ENCODE measurements at places on chromosomes 1 and 21.

DNA sequence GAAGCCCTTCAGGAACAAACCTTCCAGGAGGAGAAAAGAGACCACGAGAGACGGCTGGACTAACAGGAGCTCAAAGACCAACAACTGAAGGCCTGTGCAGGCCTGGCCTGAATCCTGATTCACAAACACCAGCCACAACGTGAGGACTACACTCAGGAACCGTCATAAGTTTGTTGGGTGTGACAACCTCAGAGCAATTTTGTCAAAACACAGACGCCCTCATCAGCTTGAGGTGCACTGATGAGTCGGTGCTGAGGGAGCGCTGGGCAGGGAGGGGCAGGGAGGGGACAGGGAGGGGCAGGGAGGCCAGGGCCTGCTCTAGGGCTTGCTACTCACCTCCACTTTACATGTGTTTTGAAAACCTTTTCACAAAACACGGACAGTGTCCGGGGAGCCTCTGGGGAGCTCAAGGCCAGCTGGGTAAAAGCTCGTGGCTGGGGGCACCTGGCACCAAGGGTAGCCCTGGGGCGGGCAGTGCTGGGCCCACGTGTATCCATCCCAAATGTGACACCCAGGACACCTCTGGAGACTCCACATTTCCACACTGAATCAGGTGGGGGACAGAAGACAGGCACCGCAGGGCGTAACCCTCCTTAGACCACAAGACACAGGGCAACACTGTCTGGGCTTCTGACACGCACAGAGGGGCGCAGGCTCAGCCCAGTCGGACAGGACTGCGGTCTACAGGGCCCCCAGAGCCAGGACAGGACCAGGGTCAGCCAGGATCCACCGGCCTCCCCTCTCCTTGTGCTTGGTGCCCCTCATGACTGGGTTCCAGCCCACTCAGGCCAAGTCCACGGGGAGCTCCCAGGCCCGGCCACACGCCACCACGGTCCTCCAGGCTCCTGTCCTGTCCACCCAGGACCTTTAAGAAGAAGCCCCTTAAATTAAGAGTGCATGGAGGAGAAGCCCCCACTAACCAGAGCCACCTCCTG lies 16.5 kb downstream of the LSS start:
- no peak for DNase-seq

- peak; percentile 24 for DNase-seq
Observed at GRCh38 chr1:41662765-41663437, 178.4 kb upstream of the EDN2 start.

GRCh38 chr1:187477535-187477934 lies 648.8 kb downstream of the PLA2G4A start:
- DNase-seq, result no peak

DNA sequence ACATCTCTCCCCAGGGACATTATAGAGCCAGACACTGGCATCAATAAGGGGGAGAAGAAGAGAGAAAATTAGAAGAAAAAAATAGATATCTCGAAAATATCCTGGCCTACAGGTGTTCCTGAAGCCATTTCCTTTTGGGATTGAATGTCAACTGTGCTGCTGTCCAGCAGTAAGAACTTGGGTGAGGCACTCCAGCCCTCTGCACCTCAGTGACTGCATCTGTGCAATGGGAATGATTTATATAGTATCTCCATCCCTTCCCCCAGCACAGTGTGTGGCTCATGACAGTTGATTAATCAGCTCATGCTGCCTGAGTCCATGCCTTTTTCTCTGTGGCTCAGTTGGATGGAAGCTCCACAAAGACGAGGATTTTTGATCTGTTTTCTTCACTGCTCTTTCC lies 74.1 kb upstream of the TINAGL1 start:
- no peak for DNase-seq

GRCh38 chr1:181508486-181509165 lies 25.3 kb downstream of the CACNA1E start:
- DNase-seq, result no peak

DNA sequence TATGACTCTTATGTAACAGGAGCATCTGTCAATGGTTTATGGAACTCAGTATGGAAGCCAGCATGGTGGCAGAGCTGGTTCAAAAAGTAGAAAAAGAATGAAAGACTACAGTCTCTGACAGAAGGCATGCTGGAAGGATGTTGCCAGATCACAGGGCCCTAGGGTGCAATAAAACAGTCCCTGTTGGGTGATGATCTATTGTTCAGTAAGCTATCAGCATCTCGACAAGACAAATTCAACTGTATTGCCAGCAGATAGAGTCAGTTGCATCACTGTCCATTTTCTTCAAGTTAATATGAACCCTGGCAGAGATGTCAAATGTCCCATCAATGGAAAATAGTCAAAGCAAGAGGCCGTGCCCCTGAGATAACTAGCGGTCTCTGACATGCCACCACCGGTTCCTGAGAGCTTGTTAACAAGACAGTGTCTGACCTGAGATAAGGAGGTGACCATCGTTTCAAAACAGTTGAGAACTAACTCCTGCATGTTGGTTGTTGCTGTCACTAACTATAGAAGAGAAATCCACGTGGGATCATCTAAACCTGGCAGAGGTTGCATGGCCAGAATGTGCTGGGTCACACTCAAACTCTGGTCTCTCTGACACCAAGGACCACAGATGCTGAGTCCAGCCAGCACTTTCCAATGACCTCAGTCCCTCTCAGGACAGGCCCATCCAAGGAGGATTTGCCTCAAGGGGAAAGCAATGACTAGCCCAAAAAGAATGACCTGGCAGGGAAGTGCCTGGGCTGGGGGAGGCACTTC lies 125.9 kb downstream of the RIPK4 start:
- DNase-seq, result no peak

DNA sequence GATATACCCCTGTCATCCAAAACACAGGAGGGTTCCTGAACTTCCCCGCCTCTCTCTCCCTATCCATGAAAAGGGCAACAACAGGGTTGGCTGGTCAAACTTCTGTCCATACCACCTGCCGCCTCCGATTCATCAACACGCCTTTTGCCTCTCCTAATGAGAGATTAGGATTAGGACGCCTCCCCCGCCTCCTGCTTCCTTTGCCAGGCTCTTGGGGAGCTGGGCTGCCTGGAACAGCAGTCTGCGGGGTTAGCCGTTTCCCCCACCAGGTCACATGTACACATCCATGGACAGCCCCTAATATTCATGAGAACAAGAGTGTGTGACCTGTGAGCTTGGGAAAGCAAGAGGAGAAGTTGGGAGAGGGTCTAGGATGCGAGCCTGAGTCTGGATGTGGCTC lies 2.3 kb upstream of the OPTC start:
- DNase-seq, result no peak

GRCh38 chr1:244735404-244735803 lies 82.5 kb downstream of the DESI2 start:
- peak; percentile 81 for DNase-seq

DNA sequence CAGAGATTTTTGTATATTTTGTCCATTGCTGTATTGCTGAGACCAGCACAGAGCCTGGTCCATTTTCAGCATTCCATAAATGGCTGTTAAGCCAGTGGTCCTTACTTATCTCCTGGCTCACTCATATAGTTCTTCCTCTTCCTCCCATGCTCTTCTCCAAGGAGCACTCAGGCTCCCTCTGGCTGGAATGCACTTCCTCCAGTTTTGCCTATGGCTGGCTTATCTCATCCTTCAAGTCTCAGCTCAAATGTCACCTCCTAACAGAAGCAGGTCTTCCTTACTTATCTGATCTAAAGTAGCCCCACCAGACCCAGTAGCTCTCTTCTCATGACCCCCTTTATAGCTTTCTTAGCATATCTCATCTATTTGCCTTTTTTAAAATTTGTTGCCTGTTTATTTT lies 146.9 kb downstream of the SLC30A10 start:
- no peak for DNase-seq

- peak; percentile 20 for DNase-seq
Observed at GRCh38 chr1:9957726-9958125, 14.5 kb downstream of the NMNAT1 start.

GRCh38 chr1:153775458-153776327 lies 486 bp downstream of the SLC27A3 start:
- peak; percentile 88 for DNase-seq

DNA sequence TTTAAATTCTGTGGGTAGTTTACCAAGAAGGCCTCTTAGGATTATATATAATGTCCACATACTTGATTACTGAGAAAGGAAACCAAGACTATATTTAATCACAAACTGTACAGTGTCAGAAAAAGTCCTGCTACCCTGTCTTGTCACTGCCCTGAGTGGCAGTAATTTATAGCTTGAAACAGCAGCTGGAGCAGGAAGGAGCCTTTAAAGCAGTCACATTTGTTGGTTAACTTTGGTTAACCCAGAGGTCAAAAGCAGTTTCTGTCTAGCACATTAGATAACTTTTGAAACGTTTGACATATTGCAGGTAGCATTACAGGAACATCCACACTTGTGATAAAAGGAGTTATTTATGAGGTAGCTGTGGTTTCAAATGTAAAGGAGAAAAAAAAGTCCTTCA lies 161.7 kb downstream of the ROR1 start:
- no peak for DNase-seq

GRCh38 chr1:36080236-36080635 lies 3.7 kb upstream of the TEKT2 start:
- DNase-seq, result no peak

- peak; percentile 16 for DNase-seq
Observed at GRCh38 chr1:167599957-167600581, 30.0 kb upstream of the RCSD1 start.

DNA sequence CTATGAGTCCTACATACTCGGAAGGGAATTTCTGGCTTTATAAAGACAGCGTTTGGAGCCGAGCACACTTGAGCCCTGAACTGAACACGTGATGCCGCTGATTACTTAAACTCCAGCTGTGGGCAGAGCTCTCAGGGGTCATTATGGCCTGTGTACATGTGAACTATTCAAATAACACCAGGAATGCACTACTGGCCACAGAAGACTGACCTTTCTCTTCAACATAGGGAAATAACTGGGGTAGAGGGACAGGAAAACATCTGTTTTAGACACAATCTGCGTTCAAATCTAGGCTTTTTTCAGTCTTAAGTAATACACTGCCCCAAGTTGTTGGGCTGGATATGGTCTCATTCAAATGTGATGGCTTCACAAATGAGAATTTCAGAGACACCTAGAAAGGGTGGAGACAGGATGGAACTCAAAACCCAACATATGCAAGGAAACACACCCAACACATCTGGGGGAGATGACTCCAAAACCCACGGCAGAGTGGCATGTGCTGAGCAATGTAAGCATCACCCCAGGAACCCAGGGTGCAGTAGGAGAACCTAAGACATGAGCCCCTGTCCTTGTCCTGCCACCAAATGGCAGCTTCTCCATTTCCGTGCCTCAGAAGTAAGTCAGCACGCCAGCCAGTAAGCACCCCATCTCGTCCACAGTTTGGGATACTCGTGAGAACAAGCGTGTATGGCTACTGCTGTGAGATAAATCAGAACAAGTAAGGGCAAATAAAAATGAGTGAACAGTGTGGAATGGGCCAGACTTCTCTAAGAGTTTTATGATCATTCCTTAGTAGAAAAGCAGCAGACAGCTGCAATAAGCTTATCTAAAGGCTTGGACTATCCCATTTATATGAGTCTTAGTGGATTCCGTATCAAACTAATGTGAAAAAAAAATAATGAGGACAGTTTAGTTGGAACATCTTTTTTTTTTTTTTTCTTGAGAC lies 24.9 kb downstream of the NID1 start:
- no peak for DNase-seq

GRCh38 chr1:30478799-30479563 lies 244.4 kb downstream of the MATN1 start:
- no peak for DNase-seq

DNA sequence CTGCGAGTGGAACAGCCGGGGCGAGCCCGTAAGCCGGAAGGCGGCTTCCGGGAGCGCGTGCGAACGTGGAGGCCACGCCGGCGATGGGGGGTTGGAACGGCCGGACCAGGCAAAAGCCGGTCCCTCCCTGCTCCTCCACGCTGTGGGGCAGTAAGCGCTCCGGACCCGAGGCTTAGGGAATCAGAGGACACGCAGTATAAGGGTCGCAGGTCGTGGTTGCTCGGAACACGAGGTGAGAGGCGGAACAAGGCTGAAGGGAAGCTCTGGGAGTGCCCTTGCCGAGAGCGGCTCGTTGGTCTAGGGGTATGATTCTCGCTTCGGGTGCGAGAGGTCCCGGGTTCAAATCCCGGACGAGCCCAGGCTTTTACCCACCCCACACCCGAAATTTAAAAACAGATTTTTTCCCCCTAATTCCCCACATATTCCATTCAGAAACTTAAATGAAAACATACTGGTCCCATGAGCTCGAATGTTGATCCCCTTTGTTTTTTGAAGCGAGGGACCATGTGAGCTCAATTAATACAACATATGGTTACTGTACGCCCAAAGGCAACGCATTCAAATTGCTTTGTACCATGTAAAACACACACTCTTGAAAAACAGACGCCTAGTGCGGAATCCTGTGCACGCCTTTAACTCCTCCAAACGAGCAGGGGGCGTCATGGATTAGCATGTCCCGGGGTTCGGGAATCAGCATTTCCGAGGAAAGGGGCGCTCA lies 7.2 kb upstream of the MPZL1 start:
- peak; percentile 86 for DNase-seq

DNA sequence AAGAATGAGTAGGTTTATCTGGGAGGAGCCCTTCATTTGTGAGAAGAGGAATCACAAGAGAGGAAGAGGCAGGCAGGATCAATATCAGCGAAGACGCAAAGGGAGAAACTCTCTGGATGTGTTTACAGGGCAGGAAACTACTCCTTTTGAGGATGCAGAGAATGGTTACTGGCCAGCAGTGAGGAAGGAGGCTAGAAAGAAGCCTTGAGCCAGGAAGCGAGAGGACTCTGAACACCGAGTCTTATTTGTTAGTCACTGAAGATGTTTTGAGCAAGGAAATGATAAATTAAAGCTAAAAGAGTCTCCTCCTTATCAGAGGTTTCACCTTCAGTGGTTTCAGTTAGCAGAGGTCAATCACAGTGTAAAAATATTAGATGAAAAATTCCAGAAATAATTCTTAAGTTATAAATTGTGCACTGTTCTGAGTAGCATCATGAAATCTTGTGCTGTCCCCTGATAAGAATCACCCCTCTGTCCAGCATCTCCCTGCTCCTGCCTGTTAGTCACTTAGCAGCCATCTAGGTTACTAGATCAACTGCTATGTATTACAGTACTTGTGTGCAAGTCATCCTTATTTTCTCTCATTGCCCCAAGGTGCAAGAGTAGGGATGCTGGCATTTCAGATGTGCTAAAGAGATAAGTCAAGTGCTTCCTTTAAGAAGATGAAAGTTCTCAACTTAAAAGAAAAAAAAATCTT lies 43.5 kb downstream of the WLS start:
- no peak for DNase-seq

DNA sequence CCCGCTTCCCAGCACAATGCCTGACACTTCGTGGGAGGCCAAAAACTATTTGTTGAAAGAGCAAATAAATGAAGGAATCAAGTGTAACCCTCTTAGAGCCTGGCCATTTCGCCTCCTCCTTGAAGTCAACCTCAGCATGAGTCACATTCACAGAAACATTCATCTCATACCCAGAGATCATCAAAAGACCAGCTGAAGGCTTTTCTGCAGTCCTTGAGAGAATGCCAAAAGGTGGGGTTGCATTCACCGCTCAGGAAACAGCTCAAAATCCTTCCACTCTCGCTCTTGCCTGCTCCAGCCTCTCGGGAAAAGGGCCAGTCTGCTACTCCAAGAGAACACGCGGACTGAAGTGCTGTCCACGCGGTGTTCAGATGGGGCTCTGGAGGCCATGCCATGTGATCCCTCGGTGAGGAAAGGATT lies 90.0 kb downstream of the VWA5B1 start:
- no peak for DNase-seq

All from NCI-H2171 treated with DMSO at 0.1 percent for 48 hours (cell line).